Activated CD4-positive, alpha-beta memory T cell treated with anti-CD3 and anti-CD28 coated beads for 36 hours (primary cell): ENCODE measurements at places on chromosomes 12 and 14. TPM values are rescaled to one million over a fixed set of nuclear protein-coding genes. Genes with fewer than 3 reads are reported as not detected.
A peak's percentile ranks its signal among the peaks of the same experiment; 100 is the strongest.

C12orf56 gene
- total RNA-seq: not detected

- DNase-seq: no peak
Measured at GRCh38 chr12:13079440-13079906, 24.0 kb downstream of the GSG1 start.

- peak; percentile 6 for DNase-seq
Measured at GRCh38 chr14:104388541-104389325, 190.8 kb upstream of the C14orf180 start.

COCH gene
- total RNA-seq: 0.45 TPM

SCNN1A gene
- total RNA-seq: 0.17 TPM

DNA sequence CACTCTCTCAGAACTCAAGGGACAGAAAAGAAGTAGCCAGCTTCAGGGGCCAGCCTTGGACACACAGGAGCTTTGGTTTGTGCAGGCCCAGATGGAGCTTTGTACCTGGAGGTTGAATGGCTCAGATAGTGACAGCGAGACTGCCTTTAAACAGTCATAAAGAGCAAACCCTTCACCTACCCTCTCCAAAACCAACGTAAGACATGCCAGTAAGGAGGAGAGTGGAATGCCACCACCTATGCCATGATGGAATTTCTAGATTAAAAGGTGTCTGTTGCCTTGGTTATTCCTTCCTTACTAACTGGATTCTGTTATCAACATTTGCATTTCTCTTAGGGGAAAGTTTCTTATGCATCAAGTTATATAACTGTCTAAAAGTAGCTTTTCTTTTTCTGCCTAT is 98.1 kb downstream of the EML1 start:
- DNase-seq: no peak

- no peak for DNase-seq
Measured at GRCh38 chr12:20561871-20562270, 133.3 kb upstream of the SLCO1C1 start.

RACGAP1 gene
- total RNA-seq: 152 TPM

DNA sequence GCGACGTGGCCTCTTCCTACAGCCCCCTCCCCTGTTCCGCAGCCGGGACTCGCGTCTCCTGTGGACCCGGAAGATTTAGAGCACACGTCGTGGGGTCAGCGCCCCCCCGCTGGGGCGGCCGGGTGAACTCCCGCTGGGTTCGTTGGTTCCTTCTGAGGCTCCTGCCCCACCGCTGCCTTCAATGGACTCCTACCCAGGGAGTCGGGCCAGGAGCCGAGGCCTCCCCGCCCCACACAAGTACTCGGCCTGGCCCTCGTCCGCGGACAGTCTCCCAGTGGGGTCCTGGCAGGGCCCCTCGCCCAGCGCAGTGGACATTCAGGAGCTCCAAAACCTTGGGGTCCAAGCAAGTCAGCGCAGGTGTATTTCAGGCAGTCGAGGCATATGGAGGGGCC is 1.2 kb downstream of the MMP17 start:
- DNase-seq: no peak

DNA sequence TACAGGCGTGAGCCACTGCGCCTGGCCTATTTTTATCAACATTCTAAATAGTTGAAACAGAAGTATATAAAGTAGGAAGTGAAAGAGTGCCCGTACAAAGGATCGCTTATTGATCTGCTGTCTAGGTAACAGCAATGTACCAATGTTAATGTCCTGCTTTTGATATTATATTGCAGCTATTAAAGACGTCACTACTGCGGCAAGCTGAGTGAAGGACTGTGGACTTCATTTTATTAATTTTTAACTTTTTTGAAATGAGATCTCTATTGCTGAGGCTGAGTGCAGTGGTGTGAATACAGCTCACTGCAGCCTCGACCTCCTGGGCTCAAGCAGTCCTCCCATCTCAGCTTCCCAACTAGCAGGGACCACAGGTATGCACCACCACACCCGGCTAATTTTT is 10.8 kb downstream of the PTGR2 start:
- no peak for DNase-seq

- DNase-seq: no peak
Measured at GRCh38 chr14:26175658-26176057, 422.2 kb downstream of the NOVA1 start.

GRCh38 chr12:113467142-113467501 is 4.5 kb downstream of the LHX5 start:
- DNase-seq: no peak

GRCh38 chr14:94880876-94881275 is 111.0 kb upstream of the GSC start:
- DNase-seq: no peak

RAD52 gene
- 14.5 TPM for total RNA-seq

GLI1 gene
- total RNA-seq: not detected

OR4K5 gene
- total RNA-seq: not detected

DNA sequence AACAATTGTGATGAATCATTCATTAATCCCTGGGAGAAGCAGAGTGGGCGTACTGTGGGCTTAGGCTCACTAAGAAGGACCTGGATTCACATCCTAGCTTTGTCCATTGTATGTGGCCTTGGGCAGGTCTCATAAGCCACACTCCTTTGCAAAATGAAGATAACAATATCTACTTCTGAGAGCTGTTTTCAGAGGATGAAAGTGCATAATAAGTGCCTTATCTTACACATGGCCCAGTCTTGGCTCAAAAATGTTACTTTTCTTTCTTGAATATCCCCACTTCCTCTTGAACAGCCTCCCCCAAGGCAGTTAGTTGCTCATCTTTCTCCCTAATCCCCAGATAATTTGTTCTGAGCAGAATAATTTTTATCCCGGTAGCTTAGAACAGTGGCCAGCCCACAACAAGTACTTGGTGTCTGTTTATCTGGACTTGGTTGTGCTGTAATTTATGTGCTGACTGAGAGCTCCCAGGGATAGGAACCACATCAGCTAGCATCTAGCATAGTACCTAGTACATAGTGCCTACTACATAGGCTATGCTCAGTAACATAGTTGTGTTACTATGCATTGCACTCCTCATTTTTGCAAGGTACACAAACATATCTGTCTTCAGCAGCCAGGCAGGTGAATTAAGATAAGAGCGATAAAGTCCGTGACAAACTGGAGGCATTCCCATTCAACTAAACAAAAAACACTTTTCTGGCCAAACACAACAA is 61.7 kb upstream of the NUDT4 start:
- DNase-seq: no peak

DNA sequence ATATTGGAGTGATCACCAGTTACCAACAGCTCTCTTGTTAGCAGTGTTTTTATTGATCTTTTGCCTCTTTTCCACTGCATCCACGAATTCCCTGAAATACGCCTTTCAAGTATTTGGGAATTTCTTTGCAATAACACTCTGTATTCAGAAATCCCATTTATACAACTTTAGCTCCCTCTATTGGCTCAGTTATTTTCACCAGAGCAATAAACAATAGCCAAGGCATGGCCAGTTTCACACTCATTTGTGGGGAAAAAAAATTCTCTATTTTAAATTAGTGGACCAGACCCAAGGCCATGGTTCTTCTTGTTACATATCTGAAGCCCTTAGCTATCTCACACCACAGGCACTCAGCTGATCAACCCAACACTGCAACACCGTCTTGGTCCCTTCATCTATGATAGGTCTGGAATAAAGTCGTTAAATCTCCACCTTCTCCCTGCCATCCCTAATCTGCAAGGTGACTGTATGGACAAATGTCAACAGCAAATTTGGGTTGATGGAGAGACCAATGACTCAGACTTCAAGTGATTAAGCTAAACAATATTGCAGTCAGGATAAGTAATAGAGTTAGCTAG is 92.4 kb upstream of the TMEM260 start:
- no peak for DNase-seq

DNA sequence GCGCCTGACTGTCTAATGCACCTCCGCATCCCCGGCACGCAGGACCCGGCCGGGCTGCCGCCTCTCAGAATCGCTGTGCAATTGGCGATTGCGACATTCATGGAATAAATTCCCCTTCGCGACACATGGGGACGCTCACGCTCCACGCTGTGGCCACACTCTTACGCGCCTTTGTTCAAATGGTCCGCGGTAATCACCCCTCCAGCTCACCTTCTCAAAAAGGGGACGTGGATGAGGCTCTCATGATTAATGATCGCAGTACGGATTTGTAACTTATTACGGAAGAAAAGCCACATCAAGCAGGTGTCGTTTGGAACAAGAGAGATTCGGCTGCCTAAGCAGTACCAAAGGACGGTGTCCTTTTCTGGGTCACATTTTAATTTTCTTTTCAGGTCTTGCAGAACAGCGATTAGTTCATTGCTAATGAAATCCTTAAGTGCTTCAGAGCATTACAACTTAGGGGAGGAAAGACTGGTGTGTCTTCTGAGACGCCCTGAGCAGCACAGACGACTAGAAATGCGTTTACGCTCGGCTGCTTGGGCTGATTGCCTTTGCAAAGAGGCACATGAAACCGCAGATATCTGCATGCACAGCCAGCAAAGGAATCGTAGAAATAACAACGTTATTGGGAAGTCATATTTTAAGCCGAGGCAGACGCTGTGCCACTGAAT is 37.3 kb upstream of the ADGRD1 start:
- DNase-seq: peak; percentile 44

KRT82 gene
- total RNA-seq: not detected

MSRB3 gene
- not detected for total RNA-seq

- no peak for DNase-seq
Measured at GRCh38 chr12:59111851-59112250, 191.5 kb upstream of the LRIG3 start.

KLRF1 gene
- not detected for total RNA-seq
